ENCODE measurements at places on chromosomes 5 and 9. TPM values are rescaled to one million over a fixed set of nuclear protein-coding genes. Genes with fewer than 3 reads are reported as not detected.

ADAMTSL2 gene
- not detected for total RNA-seq

LCP2 gene
- not detected for total RNA-seq

SLC6A3 gene
- 1.3 TPM for total RNA-seq

PLAC8L1 gene
- total RNA-seq: not detected

ENG gene
- 0.15 TPM for total RNA-seq

PHF24 gene
- total RNA-seq: 0.09 TPM

CYLC2 gene
- total RNA-seq: not detected

PPP2R2B gene
- total RNA-seq: not detected

RANBP17 gene
- total RNA-seq: 3.2 TPM

ARID3C gene
- 0.17 TPM for total RNA-seq

PCDHA1 gene
- total RNA-seq: 0.14 TPM

ZNF608 gene
- 0.81 TPM for total RNA-seq

CYSRT1 gene
- 5.0 TPM for total RNA-seq

POLR3G gene
- total RNA-seq: 15.1 TPM

AUH gene
- 9.9 TPM for total RNA-seq

LVRN gene
- 0.03 TPM for total RNA-seq

SNCAIP gene
- 0.05 TPM for total RNA-seq

PLPP7 gene
- total RNA-seq: not detected

PCDHGA2 gene
- 0.40 TPM for total RNA-seq

ZBTB26 gene
- 1.5 TPM for total RNA-seq

FSTL4 gene
- 4.1 TPM for total RNA-seq

STC2 gene
- 49.1 TPM for total RNA-seq

C5orf34 gene
- total RNA-seq: 3.8 TPM

NMUR2 gene
- 0.08 TPM for total RNA-seq

F2RL2 gene
- 3.6 TPM for total RNA-seq

ERAP2 gene
- total RNA-seq: 1.4 TPM

OLFM1 gene
- 9.6 TPM for total RNA-seq

STK32A gene
- 0.13 TPM for total RNA-seq

CDX1 gene
- total RNA-seq: not detected

NRARP gene
- 3.6 TPM for total RNA-seq

TMEM141 gene
- 79.9 TPM for total RNA-seq

SPATA31D4 gene
- not detected for total RNA-seq

TRPM3 gene
- total RNA-seq: not detected

FBN2 gene
- total RNA-seq: 17.6 TPM

CCL27 gene
- 0.33 TPM for total RNA-seq

SPINK13 gene
- total RNA-seq: 0.38 TPM

CCDC180 gene
- total RNA-seq: 0.58 TPM

TSLP gene
- not detected for total RNA-seq

CER1 gene
- not detected for total RNA-seq

EQTN gene
- total RNA-seq: not detected

THBS4 gene
- total RNA-seq: 0.06 TPM

PCDHA9 gene
- total RNA-seq: not detected

FRMD3 gene
- total RNA-seq: 5.4 TPM

PFN3 gene
- total RNA-seq: not detected

MSANTD3 gene
- 58.7 TPM for total RNA-seq

PELO gene
- 17.2 TPM for total RNA-seq

ADAMTS2 gene
- 0.03 TPM for total RNA-seq

FABP6 gene
- 0.68 TPM for total RNA-seq

FOXD4L4 gene
- total RNA-seq: 0.13 TPM

GARIN3 gene
- total RNA-seq: not detected

BTNL8 gene
- total RNA-seq: not detected

PRDM12 gene
- total RNA-seq: 0.32 TPM

NTRK2 gene
- total RNA-seq: 0.02 TPM

INSL6 gene
- not detected for total RNA-seq

PCDHGA5 gene
- total RNA-seq: 0.16 TPM

IRX2 gene
- 1.4 TPM for total RNA-seq

MATR3 gene
- total RNA-seq: 170 TPM

PCDHB9 gene
- 0.09 TPM for total RNA-seq

DMRT3 gene
- total RNA-seq: not detected
